Common myeloid progenitor, CD34-positive (primary cell): ENCODE measurements at places on chromosomes 6 and 20.
A peak's percentile ranks its signal among the peaks of the same experiment; 100 is the strongest.

- DNase-seq, result no peak
These were observed 112.5 kb downstream of the EDN3 start for GRCh38 chr20:59412875-59413284.

DNA sequence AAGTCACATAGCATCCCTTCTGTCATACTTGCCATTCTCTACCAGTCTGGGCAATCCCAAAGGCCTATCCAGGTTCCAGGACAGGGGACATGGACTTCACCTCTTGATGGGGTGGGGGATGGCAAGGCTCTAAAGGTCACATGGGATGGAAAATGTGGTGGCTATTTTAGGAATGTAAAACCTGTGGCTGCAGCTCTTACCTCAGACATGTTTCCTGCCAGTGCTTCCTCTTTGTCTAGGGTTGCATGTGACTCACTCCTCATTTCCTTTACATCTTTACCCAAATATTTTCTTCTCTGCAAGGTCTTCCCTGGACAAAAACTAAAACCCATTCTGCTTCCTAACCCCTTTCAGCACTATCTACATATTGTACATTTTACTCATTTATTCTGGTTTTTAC, 135.7 kb downstream of the BTBD3 start:
- DNase-seq, result peak; percentile 88

GRCh38 chr6:44646355-44646754, 258.8 kb downstream of the CDC5L start:
- no peak for DNase-seq

GRCh38 chr20:34301587-34302311, 1.4 kb downstream of the AHCY start:
- DNase-seq, result no peak

DNA sequence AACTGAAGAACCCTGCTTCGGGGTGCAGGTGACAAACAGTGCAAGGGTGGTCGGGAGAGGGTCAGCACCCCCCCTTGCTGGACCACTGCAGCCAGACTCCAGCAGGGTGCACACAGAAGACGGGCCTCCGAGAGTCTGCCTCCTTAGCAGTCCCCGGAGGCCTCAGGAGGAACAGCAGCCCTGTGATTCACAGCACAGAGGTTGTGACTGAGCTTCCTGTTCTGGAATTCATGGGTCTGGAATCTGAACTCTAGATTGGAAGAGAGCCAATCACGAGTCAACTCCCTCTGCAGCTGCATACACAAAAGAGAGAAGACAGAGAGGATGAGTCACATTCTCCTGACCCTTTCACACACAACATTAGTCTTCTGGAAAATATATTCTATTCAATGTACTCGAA, 249.0 kb upstream of the OPRM1 start:
- no peak for DNase-seq

- DNase-seq, result no peak
These were observed 4.3 kb upstream of the SLC17A2 start for GRCh38 chr6:25934735-25935313.

- no peak for DNase-seq
These were observed 83.9 kb downstream of the SESN1 start for GRCh38 chr6:109010705-109011102.
